M059J (cell line): ENCODE measurements at places on chromosomes 2 and 18. TPM values are rescaled to one million over a fixed set of nuclear protein-coding genes. Genes with fewer than 3 reads are reported as not detected.

DNA sequence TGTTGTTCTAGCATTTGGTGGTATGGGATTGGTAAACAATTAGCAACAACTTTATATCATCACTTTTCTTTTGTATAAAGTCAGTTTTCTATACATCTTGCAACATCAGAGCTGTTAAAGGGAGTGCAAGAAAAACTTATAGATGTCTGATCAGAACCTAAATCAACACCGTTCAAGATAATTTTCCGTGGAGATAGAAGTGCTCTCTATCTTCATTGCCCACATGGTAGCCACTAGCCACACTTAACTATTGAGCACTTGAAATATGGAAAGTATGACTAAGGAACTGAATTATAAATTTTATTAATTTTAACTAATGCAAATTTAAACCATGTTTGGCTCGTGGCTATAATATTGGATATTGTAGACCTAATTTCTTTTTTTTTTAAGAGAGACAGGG is 5.2 kb downstream of the TTC27 start:
- DNase-seq, result no peak

The GBX2 gene
- total RNA-seq, result 0.96 and 6.6 TPM in 2 replicates

- no peak for DNase-seq
Observed at GRCh38 chr2:42819160-42819559, 26.8 kb upstream of the HAAO start.

The FOXI3 gene
- total RNA-seq, result not detected in 2 replicates

DNA sequence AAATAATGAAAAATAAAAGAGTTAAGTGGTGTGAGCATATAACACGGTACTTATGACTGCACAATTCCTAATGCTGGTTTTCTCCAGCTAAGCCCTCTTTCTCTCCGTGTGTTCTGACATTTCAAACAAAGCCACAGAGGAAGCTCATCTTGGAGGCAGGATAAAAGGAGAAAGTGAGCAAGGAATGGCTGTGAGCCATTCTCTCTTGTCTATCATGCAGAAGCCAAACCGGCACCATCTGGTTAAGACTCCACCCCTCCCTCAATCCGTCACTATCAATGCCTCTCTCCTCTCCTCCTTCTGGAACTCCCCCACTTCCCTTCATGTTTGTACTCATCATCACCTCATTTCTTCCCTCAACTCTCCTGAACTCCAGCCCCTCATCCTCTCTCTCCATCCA is 210.4 kb downstream of the TMEM163 start:
- no peak for DNase-seq

The PARD3B gene
- 0.86 and 1.6 TPM in 2 replicates for total RNA-seq

- DNase-seq, result no peak
Observed at GRCh38 chr18:53283708-53284107, 940.8 kb downstream of the MBD2 start.

The STAT4 gene
- 0.22 and 0.37 TPM in 2 replicates for total RNA-seq

The BMP10 gene
- not detected in 2 replicates for total RNA-seq

DNA sequence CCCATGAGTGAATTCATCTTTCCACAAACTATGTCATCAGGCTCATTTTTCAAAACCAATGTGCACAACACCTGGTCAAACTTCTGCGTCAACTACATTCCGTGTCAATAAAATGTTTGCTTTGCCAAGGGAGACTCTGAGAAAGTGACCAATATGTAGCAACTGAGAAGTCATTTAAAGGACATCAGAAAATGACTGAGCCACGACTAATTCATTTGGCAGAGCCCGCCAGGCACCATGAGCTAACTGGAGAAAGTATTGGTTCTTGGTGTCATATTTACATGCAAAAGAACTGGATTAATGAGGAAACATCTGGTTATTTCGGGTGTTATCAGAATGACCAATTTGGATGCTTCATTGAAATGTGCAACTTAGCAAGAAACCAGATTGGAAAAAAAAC is 7.2 kb downstream of the RND3 start:
- DNase-seq, result peak; percentile 66

DNA sequence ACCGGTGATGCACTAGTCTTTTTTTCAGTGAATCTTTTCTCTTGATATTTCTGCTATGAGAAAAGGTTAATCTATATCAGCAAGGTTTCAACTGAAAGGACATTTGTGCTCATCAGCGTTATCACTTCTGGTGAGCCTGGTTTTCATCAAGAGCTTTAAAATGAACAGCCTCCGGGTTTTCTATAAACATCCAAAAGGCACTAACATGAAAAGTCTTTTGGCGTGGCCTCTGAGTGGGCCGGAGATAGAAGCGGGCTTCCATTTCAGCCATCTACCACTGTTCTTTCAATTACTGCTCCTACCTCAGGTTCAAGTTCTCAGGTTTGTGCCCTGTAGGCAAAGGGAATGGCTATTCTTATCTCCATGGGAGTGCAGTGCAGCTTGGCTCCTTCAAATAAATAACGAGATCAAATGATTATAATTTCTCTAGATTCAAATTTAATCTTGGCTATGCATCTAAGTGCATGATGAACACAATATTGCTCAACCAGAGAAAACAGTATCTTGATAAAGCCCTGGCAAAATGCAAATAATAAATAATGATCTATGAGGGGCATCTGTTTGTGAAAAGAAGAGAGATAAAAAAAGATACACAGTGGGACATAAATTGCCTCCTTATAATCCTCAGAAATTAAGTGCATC is 314.8 kb downstream of the CDH2 start:
- no peak for DNase-seq

The AQP12B gene
- not detected in 2 replicates for total RNA-seq

GRCh38 chr2:30768036-30768686 is 39.1 kb downstream of the CAPN13 start:
- DNase-seq, result no peak

- no peak for DNase-seq
Observed at GRCh38 chr2:33219114-33219513, 257.3 kb upstream of the RASGRP3 start.

The CPLX4 gene
- not detected in 2 replicates for total RNA-seq

GRCh38 chr18:37499044-37499443 is 66.6 kb downstream of the CELF4 start:
- DNase-seq, result no peak

The HOXD3 gene
- 0.12 and 0.30 TPM in 2 replicates for total RNA-seq

- DNase-seq, result no peak
Observed at GRCh38 chr18:50806208-50806616, 13.6 kb downstream of the MRO start.

- DNase-seq, result no peak
Observed at GRCh38 chr2:183359867-183360266, 235.6 kb downstream of the NUP35 start.

The HJURP gene
- 58.4 and 80.4 TPM in 2 replicates for total RNA-seq
